ENCODE measurements at places on chromosomes 16 and 17.

DNA sequence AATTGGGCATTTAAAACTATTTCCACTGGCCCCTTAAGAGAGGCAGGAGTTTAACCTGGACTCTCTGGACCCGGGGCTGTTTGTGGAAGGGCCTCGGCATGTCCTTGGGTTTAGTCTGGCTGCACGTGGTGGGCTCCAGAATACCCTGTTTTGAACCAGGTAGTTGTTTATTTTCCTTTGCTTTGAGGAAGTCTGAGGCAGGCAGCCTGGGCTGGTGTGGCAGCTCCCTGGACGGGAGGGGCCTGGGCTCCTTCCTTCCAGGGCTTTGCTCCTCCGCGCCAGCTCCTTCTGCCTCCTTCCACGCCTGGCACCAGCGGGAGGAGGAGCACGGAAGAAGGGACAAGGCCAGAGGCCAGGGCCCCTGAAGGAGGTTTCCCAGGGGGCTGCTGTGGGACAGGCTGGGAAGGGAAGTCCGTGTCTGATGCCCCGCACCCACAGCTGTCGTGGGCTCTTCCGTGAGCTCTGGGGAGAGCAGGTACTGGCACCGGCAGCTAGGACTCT lies 15.5 kb downstream of the BANP start:
- no peak for DNase-seq

DNA sequence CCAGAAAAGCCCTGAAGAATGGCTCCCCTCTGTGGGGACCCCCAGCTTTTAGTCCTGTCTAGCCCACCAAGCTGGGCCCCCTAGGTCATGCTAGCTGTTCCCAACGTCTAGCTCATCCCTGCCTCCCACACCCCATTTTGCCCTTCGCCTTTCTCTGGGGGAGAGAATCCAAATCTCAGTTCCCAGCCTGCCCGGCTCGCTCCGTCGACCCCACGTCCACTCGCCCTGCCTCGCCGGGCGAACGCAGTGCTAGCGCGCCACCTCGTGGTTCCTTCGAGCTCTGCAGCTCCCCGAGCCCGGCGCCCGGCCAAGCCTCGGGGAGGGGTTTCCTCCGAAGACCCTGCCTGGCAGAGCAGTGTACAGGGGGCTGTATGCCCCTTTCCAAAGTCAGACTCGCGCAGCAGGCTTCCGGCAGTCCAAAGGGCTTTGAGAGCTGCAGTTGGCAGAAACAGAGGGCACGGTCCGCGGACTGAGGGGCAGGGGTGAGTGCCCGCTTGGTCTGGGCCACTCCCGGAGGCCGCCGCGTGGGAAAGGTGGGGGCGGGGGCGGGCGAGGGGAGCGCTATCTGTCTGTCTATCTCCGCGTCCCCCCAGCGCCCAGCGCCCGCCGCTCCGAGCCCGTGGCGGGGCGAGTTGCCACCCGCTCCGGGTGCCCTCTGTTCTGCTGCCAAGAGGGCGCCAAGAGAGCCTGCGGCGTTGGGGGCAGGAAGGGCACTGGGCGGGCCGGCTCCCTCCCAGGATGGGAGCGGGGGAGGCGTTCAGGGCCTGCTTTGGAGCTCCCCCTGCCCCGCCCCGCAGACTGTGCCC lies 1.7 kb upstream of the DLX3 start:
- peak; percentile 63 for DNase-seq

DNA sequence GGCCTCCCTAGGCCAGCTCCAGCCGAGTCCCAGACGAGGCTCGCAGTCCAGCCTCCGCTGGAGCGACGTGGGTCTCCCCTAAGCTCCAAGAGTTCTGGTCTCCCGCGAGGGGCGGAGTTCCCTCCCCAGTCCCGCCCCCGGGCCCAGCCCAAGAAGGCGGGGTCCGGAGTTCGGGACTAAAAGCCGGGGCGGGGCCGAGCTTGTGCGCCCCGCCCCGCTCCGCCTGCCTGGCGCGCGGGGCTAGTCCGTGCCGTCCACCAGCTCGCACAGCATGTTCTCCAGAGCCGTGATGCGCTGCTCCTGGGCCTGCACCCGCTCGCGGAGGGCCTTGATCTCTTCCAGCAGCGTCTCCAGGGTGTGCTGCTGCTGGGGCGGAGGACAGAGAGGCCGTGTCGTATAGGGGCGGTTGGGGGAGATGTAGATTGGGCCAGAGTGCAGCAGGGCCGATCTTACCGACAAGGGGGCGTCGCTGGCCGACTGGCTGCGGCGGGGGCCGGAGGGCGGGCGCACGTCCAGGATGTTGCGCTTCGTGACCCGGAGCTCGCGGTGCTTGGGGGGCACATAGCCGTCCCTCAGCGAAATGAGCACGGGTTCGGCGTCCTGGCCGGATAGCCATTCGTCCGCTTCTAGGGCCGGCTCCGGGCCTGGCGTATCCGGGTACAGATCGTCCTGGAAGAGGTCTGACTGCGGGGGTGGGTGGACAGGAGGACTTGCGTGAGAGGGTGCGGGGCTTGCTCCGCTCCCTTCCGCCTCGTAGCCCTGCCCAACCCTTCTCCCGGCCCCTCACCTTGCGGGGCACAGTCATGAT lies 7.0 kb downstream of the CORO6 start:
- DNase-seq, result peak; percentile 88

DNA sequence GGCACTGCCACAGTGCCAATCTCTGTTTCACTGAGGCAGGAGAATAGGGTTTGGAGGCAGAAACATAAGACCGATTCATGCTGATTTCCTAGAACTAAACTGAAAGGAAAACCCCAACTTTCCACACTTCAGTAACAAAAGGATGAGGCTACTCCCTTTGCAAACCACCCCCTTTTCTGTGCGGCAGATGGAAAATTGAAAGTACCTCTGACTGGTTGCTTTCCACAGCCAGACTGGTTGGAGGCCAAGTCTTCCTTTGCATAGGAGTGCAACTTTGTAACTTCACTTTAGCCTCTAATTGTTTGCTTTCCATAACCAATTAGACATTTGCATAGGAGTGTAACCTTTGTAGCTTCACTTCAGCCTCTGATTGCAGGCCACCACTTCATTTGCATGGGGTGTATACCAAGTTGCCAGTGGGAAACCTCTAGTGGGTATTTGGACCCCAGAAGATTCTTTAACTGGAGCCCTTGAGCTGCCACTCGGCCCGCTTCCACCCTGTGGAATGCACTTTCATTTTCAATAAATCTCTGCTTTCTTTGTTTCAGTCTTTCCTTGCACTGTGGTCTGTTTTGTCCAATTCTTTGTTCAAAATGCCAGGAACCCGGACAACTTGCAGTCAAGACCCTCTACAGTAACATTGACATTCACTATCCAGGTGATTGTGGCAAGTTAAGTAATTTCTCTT lies 252.0 kb downstream of the UTP18 start:
- no peak for DNase-seq

DNA sequence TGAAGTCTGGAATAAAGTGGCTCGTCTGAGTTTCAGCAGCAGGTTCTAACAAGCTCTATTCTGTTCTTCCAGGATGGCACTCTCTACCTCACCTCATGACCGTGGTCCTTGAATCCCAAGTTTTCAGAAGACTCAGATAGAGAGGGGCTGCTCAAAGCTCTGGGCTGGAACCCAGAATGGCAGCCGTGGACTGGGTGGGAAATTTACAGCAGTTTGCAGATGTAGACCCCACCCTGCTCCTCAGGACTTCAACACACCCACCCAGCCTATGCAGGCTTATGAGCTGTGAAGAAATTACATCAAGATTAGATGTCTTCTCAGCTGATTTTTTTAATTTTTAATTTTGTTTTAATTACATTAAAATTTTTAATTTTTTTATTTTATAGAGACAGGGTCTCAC lies 59.4 kb downstream of the METRNL start:
- DNase-seq, result no peak
